ENCODE measurements at places on chromosomes 1 and 21. TPM values are rescaled to one million over a fixed set of nuclear protein-coding genes. Genes with fewer than 3 reads are reported as not detected.
A peak's percentile ranks its signal among the peaks of the same experiment; 100 is the strongest.

The KRTAP19-1 gene
- not detected for total RNA-seq

The S100A1 gene
- total RNA-seq: not detected

The FMO3 gene
- not detected for total RNA-seq

The LIPI gene
- total RNA-seq: not detected

The RNU1-1 gene
- 3,879 TPM for total RNA-seq

The OPTC gene
- not detected for total RNA-seq

The CRYAA gene
- not detected for total RNA-seq

The SUSD4 gene
- not detected for total RNA-seq

The NBPF26 gene
- total RNA-seq: 18.4 TPM

The S100A13 gene
- total RNA-seq: 5.0 TPM

DNA sequence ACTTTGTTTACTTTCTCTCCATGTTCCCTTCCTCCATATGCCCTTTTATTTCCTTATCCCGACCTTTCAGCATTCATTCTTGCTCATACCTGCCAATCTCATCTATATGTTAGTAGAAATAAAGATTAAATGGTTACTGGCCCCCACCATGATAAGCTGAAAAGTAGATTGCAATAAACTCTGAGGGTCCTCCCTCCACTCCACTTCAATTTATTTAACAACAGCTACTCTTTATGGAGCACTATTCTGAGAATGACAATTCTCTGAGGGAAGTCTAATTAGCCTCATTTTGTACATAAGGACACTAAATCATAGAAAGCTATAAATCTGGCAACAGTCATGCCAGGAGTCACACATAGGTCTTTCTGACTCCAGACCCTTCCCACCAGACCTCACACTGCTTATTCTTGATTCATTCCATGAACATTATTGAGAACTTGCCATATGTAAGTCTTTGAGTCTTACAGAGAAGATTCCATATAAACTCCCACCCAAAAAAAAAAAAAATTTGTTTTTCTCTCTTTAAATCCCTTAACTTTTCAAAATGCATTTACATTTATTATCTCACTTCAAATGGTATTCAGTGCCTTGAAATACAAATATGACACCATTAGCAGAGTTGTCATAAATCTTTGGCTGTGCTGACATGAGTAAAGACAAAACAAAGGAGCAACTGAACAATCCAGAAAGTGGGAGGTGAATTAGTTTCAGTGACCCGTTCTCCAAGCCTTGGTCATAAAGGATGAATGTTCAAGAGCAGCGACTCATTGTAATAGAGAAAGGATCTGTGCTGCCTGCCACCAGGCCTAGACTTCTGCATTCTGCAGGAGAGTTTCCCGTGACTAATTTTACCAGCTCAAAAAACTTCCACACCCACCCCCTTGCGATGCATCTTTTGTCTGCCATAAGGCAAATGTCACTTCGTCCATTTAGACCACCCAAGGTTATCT lies 28.5 kb downstream of the PALMD start:
- no peak for DNase-seq

- no peak for DNase-seq
Observed at GRCh38 chr1:248824301-248824700, 1.4 kb downstream of the SH3BP5L start.

DNA sequence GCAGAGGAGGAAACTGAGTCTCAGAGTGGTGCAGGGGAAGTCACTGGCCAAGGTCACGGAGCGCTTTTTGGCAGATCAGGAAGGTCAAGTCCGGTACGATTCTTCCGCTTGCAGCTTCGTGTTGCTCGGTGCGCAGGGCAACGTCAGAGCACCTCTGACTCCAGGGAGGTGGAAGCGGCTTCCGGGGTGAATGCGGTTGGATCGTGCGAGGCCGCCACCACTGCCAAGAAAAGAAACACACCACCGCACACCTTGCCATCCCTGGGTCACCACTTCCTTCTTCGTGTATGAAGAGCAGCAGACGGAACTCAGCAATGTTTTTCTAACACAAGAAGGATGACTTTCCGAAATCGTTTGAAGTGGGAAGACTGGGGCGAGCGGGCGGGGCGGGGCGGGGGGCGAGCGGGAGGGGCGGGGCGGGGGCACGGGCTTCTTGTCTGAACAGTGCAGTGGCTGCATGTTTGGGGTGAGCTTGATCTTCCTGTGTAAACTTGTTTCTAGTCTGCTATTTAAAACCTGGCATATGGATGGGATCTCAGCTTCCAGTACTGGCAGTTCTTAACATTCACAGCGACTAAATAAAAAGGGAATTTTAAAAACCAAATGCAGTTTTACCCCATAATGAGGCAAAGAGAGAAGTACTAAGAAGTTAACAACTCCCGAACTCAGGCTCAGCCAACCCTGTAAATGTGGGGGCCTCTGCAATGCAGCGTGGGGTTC lies 300.0 kb downstream of the RRAGC start:
- DNase-seq: peak; percentile 76

- DNase-seq: peak; percentile 99
Observed at GRCh38 chr21:42973991-42974831, at the start of gene PKNOX1. PKNOX1 (plus strand) TSS chr21:42974562; CDS start chr21:43004382, 29,820 bp downstream.

DNA sequence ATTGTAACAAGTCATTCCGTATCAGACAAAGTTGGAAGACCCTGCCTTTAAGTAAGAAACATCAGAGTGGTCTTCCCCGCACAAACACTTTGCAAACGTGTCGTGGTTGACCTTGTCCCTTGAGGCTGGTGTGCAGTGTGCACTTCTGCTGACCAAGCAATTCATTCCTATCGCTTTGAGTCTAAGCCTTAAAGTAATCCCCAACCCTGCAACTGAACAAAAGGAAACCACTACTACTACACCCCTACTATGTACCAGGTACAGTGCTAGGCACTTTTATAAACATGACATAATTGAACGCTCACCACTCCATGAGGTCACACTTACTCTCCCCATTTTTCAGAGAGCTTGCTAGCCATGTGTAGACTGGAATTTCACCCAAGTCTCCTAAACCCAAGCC lies 10.6 kb downstream of the ITPKB start:
- no peak for DNase-seq

GRCh38 chr1:59062743-59063142 lies 234.2 kb upstream of the FGGY start:
- DNase-seq: no peak

GRCh38 chr1:44060830-44061267 lies 29.6 kb upstream of the SLC6A9 start:
- DNase-seq: no peak

DNA sequence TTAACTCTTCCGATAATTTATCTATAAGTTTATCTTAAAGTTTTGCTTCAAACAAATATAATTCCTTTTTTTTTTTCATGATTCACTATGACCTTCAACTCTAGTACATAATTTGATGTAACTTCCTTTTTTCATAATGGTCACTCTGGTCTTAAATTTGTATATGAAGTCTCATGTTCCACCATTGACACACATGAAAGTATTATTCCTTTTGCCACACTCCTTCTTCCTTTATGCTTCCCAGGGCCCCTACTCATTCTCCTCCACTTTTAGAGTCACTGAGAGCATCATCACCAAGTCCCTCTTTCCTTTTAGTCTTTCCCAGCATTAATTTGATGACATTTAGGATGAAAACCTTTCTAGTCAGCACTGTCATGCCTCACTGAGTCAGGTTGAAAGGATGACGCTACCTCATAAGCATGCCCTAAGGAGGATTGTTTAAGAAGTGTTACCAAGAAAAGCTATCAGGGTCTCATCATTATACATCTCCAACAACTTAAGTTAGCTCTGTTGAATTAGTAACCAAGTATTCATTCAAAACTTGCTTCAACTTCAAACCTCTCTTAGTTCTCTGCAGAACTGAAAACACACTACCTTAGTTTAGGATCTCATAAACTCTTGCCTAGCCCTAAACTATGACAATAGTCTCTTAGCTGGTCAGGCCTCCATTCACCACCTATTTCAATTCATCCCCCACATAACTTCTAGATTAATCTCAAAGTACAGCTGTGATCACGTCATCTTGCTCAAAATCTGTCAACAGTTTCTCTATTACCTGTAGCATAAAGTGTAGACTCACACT lies 14.5 kb downstream of the AUNIP start:
- DNase-seq: no peak

DNA sequence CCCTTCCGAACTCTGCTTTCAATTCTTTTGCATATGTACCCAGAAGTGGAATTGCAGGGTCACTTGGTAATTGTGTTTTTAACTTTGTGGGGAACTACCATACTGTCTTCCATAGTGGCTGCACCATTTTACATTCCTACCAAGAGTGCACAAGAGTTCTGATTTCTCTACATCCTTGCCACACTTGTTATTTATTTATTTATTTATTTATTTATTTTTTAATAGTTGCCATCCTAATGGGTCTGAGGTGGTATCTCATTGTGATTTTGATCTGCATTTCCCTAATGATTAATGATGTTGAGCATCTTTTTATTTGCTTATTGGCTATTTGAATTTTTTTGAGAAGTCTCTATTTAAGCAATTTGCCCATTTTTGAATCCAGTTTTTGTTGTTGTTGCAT lies 422.4 kb downstream of the PTPRU start:
- DNase-seq: no peak

GRCh38 chr1:205975387-205975998 lies 27.7 kb downstream of the RAB7B start:
- no peak for DNase-seq

- peak; percentile 61 for DNase-seq
Observed at GRCh38 chr1:16727190-16728111, 12.9 kb upstream of the RNU1-4 start.

- no peak for DNase-seq
Observed at GRCh38 chr1:206672011-206672688, 12.6 kb upstream of the MAPKAPK2 start.

DNA sequence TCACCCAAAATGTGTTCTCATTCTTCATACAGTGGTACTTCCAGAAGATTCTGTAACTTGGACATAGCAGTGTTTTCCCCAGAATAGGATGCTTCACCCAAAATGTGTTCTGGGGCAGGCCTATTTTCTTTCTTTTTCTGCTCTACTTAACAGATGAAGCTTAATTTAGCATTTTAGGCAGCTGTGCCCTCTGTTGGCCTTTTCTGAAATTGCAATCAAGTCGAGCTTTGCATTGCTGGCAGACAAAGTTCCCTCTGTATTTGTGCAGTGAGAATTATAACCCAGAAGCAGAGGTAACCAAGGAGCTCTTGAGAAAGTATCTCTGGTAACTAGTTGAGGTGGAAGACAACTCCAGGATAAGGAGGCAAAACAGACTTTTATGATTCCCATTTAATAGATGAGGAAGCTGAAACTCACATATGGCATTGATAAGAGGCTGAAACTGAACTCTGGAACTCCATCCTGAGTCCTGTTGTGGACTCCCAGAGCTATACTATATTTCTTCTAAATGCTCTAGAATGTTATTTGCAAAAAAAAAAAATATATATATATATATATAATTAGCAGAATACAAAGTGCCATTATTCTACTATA lies 50.3 kb upstream of the L1TD1 start:
- no peak for DNase-seq

GRCh38 chr1:246364415-246364941 lies 142.6 kb downstream of the SMYD3 start:
- no peak for DNase-seq

DNA sequence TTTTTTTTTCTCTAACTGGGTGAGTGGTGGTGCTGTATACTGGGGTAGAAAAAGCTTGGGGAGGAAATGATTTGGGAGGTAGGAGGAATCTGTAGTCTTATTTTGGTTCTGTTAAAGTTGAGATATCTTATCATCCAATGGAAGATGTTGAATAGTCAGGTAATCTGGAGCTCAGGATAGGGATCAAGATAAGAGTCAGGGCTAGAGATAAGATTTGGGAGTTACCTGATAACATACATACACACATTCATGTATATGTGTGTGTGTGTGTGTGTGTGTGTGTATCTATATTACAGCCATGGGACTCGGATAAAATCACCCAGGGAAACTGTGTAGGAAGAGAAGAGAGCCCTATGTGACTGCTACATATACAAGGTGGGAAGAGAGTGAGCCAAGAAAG lies 8.1 kb downstream of the PCAT6 start:
- DNase-seq: no peak

- DNase-seq: no peak
Observed at GRCh38 chr1:7808253-7808844, 24.3 kb downstream of the PER3 start.

DNA sequence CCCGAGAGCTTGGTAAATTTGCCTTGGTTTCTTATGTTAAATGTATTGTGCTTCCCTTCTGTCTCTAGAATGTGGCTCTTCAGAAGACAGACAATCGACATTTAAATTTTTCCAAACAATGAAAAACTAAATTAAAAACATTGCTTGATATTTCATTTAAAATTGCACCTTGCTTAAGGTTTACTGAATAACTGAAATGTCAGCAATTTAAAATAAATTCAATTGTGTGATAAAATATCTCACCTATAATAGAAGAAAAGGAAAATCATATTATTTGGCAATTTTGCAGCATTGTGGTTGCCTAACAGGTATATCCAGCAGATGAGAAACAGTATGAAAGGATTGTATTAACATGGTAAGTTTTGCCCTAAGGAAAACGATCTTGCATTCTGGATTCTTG lies 56.5 kb downstream of the MAP3K21 start:
- DNase-seq: no peak
